ENCODE measurements at places on chromosomes 3 and 15. TPM values are rescaled to one million over a fixed set of nuclear protein-coding genes. Genes with fewer than 3 reads are reported as not detected.

GOLGA6A gene
- 32.4 TPM for total RNA-seq

ZMYND10 gene
- total RNA-seq, result 335 TPM

GOLGA8G gene
- total RNA-seq, result 42.7 TPM

OR4F15 gene
- not detected for total RNA-seq

ZPLD1 gene
- 0.55 TPM for total RNA-seq

CP gene
- 13.8 TPM for total RNA-seq

RBMS3 gene
- total RNA-seq, result 19.7 TPM

LSAMP gene
- total RNA-seq, result 3.1 TPM

CCR8 gene
- total RNA-seq, result not detected

GOLGA8M gene
- 7.2 TPM for total RNA-seq

TTLL13 gene
- 18.0 TPM for total RNA-seq

RTP3 gene
- total RNA-seq, result 0.50 TPM

P2RY1 gene
- total RNA-seq, result 8.2 TPM

RPS27L gene
- 46.6 TPM for total RNA-seq

ALPK3 gene
- total RNA-seq, result 5.0 TPM

C15orf62 gene
- total RNA-seq, result not detected

LIPH gene
- total RNA-seq, result 15.0 TPM

NR2F2 gene
- total RNA-seq, result 31.2 TPM

TMEM45A gene
- total RNA-seq, result 12.2 TPM

NEK11 gene
- total RNA-seq, result 22.4 TPM

SEMA7A gene
- 220 TPM for total RNA-seq

CHRFAM7A gene
- 23.1 TPM for total RNA-seq

ALAS1 gene
- total RNA-seq, result 49.9 TPM

NANOGP8 gene
- total RNA-seq, result 6.0 TPM

MCCC1 gene
- total RNA-seq, result 35.9 TPM

MESP1 gene
- total RNA-seq, result 6.0 TPM

Data from testis (tissue), 5 donors.